ENCODE measurements at places on chromosomes 2 and 18.

- DNase-seq: peak; percentile 53
Observed at GRCh38 chr2:69779258-69780001, 37.5 kb downstream of the ANXA4 start.

- no peak for DNase-seq
Observed at GRCh38 chr2:33313039-33313438, 163.4 kb upstream of the RASGRP3 start.

DNA sequence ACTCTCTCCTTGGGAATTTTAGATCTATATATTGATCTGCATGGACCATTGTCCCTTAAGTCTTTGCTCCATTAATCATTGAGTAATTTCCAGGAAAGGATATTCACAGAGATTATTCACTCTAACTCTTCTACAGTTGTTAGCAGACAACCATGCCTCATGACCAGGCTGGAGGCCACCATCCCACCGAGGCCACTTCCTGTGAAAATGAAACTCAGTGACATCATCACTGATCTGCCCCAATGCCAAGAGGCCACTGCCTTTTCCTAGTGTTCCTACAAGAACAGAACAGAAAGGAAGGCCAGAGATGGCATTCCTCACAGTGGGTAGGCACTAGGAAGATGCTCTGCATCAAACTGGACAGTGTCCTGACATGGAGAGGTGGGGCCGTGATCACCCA lies 161.3 kb downstream of the DTNA start:
- peak; percentile 15 for DNase-seq

DNA sequence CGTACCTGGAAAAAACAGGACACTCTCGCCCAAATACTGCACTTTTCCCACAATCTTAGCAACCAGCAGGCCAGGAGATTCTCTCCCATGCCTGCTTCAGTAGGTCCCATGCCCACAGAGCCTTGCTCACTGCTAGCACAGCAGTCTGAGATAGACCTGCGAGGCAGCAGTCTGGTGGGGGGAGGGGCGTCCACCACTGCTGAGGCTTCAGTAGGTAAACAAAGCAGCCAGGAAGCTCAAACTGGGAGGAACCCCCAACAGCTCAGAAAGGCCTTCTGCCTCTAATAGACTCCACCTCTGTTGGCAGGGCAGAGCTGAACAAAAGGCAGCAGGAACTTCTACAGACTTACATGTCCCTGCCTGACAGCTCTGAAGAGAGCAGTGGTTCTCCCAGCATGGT lies 1202.8 kb upstream of the ACVR2A start:
- no peak for DNase-seq

- DNase-seq: no peak
Observed at GRCh38 chr18:23857756-23858155, 156.8 kb upstream of the TTC39C start.
